ENCODE measurements at places on chromosomes 4 and X.

DNA sequence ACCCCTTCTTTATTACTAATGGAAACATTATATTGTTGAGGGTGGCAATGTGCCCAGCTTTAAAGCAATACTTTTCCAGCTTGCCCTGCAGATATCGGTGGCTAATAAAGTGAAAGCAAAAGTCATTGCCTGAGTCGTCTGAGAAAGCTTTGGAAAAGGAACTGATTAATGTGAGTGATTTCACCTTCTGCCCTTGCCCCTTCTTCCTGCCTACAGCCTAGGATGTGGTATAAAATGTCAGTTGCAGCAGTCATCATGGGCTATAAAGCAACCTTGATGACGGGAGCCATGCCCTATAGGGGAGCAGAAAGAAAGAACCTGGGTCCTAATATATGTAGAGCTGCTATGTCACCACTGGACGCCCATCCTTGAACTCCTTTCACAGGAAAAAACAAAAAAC, 132.4 kb upstream of the USP9X start:
- no peak for DNase-seq

GRCh38 chr4:84894621-84895020, 71.9 kb downstream of the WDFY3 start:
- no peak for DNase-seq

- DNase-seq = no peak
These were observed 218.5 kb upstream of the ANKRD50 start for GRCh38 chr4:124931050-124931449.

- no peak for DNase-seq
These were observed 626.7 kb upstream of the FRG1 start for GRCh38 chr4:189313861-189314513.

GRCh38 chr4:8694651-8695151, 102.1 kb downstream of the CPZ start:
- DNase-seq = no peak

DNA sequence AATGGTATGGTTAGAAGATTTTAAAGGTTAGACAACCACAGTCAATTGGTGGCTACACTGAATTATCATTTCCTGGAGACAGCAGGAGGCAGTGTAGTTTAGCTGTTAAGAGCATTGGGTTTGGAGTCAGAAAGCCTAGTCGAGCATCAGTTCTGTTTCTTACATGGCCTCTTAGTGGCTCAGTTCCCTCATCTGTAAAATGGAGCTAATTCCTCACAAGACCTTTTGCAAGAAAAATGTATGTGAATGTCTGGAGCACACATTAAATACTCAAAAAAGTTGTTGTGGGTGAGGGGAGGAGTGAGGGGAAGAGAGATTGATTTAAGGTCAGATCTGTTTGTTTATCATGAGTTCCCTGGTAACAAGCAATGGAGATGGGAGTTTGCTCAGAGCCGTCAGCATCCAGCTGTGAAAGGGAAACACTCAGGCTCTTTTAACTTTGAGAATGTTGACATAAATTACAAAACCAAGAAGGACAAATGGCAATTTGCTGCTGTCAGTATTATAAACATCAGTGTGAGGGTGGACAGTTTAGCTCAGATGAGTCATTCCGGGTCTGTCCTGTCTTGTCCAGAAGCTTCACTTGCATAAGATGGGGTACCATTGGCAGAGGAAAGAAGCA, 98.2 kb upstream of the PGRMC2 start:
- peak; percentile 46 for DNase-seq

DNA sequence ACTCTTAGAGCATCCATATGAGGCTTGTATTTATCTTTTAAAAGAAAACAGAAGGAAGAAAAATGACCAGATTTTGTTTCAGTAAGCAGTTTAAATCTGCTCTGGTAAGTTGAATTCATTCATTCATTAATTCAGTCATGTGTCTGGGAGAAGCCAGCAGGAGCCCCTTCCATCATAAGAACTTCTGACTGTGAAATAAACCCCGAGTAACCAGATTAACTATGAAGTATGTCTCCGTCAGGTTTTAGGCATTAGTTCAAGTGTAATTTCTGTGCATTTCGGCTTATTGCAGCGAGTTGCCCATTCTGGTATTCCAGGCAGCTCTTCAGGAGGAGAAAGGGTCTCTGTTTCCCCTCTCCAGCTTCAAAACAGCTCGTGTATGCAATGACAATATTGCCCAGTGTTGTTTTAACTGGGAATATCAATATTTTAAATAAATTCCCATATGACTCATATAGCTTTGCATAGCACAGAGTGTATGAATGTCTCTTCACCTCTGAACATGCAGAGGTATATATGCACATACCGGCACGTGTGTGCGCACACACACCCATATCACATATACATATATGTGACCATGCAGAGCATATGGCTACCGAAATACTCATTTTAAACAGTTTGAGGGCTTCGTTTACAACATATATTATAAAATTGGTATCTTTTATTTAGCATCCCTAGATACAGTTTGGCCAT, 255.3 kb downstream of the BCOR start:
- DNase-seq = no peak

GRCh38 chr4:75948822-75949444, 8.1 kb upstream of the NAAA start:
- DNase-seq = no peak

DNA sequence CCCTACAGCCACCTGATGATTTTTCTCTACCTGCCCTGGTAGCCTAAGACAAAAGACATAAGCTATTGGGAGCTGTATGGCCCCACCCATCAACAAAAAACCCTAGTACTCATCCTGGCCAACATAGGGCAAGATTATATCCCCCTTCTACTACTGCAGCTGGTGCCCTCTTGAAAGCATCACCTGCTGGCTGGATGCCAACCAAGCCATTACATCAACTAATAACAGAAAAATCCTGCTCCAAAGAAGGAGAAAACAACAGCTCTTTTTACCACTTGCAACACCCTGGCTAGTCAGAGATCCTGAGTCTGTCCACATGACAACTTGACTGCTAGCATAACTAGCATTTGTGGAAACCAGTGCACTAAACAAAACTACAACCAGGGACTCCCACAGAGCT, 43.6 kb upstream of the UPRT start:
- no peak for DNase-seq

GRCh38 chrX:357693-358471, 28.8 kb downstream of the PPP2R3B start:
- DNase-seq = no peak

- no peak for DNase-seq
These were observed 87.1 kb upstream of the INPP4B start for GRCh38 chr4:142933207-142933606.

DNA sequence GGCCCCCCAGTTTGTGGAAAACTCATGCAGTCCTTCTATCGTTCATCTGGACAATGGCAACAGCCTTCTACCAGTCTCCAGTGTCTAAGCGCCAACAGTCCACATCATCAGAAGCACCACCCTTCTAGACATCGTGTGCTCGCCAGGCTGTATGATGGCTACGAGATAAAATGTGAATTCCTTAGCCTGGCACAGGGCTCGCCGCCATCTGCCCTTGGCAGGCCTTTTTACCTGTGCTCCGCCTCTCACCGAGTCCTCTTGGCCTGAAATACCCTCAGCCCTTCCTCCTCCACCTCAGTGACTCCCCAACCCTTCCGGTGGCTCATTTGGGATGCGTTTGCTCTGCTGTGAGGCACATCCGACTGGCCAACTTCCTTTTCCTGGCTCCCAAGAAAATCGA, 15.9 kb upstream of the STS start:
- DNase-seq = no peak

GRCh38 chrX:102840871-102841705, 96.0 kb upstream of the RAB40AL start:
- peak; percentile 4 for DNase-seq

DNA sequence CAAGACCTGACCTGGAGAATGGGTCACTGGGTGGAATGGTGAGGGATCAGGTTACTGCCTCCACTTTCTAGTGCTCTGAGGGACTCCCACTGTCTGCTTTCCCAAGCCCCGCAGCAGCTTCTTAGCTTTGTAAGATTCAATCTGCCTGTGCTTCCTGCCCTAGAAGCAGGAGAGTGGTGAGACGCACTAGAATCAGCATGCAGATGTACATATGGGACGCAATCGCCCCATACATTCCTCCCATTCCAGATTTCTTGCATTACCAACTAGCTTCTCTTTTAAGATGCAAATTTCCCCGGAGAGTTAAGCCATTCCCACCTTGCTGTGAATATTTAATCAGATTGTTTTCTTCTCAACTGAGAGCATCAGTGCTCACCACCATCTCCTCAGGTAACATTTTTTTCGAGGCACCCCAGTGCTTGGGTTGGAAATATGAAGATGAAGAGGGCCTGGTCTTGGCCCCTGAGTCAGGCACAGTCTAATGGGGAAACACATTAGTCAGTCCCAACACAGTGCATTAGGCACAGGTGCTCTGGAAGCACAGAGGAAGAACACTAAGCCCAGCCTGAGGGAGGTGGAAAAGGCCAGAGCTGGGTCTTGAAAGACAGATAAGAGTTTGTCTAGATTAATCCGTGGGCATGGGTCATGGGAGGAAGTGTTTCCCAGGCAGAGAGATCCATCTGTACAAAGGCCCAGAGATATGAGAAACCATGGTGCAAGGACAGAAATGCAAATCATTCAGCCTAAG, 66.7 kb upstream of the PRPS1 start:
- no peak for DNase-seq

DNA sequence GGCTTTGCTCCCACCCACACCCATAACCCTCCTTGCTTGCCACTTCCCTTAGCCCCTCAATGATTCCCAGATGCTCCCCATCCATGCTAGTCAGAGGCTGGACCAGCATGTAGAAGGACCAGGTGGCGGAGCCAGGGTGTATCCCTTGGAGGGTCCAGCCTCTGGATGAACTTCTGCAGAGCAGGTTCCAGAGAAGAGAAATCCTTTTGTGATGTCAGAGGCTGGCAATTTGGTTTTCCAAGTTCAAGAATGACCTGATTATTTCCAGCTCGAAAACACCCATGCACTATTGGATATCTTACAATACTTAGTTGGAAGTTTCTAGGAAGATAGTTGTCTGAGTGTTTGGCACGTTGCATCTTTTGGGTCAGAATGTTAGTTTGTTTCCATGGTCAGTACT, 168.3 kb upstream of the RPS6KA3 start:
- no peak for DNase-seq

DNA sequence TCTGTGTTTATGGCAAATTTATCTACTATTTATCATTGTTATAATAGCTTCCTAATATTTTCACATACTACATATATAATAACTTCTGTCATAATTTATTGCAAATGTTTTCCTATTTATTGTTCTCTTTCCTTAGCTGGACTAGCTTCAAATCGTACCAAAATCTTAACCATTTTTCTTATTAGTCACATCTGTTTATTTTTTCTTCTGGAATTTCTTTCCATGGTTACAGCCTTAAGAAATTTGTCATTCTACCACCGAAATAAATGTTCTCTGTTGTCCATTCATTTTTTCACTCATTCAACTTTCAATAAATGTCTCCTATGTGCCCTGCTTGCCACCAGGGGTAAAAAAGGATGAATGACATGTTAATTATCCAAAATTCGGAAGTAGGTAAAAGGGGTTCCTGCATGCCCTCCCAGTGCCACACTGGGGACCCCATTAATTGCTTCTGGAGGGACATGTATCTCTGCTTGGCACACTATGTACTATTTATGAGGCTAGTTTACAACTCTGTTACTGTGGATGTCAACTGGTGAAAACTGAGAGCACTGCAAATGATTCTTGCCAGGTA, 182.1 kb downstream of the SH3KBP1 start:
- no peak for DNase-seq

GRCh38 chr4:161252520-161253141, 911.2 kb downstream of the FSTL5 start:
- DNase-seq = no peak

- no peak for DNase-seq
These were observed 60.5 kb downstream of the ELF4 start for GRCh38 chrX:130049821-130050220.

- no peak for DNase-seq
These were observed 114.6 kb upstream of the SH3RF1 start for GRCh38 chr4:169385376-169385775.

DNA sequence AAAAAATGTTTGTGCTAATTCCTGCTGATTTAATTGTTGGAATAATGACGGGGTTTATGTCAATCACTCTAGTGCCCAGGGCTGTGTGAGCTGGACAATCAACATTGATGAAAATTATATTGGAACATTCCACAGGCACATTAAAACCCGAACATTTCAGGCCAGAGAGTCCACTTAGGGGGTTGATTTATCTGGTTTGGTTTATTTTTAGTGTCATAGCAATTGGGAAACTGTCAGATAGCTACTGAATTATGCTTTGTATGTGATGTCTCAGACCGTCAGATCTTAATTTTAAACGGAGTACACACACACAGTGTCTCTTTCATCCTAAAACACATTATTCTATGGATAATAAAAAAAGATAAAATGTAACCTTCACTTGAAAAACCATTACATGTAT, 51.5 kb downstream of the VEGFC start:
- DNase-seq = no peak

GRCh38 chrX:35149517-35149916, 206.9 kb downstream of the FAM47B start:
- no peak for DNase-seq

DNA sequence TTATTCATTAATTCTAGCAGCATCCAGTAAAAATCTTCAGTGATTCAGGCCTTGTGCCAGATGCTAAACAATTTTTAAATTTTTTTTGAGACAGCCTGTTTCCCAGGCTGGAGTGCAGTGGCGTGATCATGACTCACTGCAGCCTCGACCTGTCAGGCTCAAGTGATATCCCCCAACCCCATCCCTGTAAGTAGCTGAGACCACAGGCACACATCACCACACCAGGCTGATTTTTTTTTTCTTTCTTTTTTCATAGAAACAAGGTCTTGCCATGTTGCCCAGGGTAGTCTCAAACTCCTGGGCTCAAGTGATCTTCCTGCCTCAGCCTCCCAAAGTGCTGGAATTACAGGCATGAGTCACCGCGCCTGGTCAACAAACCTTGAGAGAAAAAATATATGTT, 705.5 kb downstream of the ARAP2 start:
- no peak for DNase-seq

DNA sequence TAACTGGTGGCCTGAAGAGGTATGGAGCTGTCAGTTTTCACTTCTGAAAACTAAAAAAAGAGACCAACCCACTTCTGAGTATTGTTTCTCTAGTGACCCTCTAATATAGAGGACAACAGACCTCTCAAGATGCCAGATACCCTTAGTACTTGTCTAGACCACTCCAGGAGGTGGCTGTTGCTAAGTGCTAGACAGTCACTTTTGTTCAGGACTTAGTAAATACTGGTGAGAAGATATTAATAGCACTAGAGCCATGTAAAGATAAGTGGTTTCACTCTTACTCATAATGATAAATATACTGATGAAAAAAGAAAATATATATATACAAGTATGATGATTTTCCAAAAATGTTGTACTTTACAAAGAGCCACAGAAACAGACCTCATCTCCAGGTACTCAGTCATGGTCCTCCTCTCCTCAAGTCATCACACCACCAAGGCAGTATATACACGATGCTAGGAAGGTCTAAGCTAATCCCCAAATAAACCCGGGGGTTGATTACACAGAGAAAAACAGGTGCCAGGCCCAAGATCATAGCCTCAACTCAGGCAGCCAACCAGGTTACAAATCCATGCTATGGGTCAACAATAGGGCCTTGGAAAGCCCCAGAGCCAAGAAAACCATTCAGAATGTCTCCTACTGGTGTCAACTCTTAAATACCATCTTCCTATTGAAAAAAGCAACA, 66.9 kb downstream of the ARHGEF9 start:
- DNase-seq = no peak
